ENCODE measurements at places on chromosomes 7 and 10.

DNA sequence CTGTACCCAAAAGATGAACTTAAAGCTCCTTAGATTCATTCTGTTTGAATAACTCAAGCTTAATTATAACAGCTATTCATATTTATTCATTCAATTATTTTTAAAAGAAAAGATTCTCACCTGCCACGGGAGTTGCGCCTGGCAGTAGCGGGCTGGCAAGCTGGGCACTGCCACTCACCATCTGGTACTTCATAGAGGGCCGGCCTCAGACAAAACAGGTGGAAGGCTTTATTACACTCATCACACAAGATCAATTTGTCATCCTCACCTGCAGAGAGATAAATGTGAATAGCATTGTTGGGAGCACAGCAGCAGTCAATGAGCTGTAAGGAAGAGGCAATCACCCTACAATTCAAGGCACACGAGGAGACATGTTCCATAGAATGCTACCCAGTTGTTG is 15.8 kb downstream of the FZD9 start:
- no peak for DNase-seq

DNA sequence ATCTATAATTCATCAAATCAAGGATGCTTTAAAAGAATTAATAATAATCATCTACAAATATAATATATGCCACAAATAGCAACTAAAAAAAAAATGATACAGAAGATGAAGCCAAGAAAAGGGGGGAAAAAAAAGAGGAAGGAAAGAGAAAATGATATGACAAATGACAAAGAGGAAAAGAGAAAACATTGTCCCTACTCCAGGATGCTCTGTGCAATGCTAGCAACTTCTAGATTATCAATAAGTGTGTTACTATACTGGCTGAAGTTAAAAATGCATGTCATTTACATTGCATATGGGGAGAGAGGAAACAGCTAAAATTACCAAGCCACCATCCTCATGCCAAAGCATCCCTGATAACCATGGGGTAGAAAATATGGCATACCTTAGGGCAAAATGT is 104.2 kb downstream of the SFMBT2 start:
- no peak for DNase-seq

GRCh38 chr7:27636326-27637006 is 26.2 kb downstream of the HIBADH start:
- no peak for DNase-seq

DNA sequence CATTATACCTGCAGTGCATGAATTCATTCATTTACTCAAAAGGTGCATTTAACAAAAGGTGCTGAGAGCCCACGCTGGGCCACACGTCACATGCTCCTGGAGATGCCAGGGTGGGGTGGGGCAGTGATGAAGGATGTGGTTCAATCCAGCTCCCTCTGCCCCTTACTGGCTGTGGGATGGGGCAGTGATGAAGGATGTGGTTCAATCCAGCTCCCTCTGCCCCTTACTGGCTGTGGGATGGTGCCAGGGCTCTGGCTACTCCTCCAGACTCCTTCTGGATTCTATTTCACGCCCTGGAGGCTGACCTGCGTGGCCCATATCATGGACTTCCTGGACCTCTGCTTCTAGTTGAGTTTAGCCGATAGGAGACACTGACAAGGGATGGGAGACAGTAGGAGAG is 44.0 kb upstream of the CTBP2 start:
- no peak for DNase-seq

- DNase-seq, result no peak
These were observed 274.6 kb downstream of the KCND2 start for GRCh38 chr7:120547605-120548004.

- DNase-seq, result no peak
These were observed 81.0 kb upstream of the LRRC4 start for GRCh38 chr7:128112018-128112780.

DNA sequence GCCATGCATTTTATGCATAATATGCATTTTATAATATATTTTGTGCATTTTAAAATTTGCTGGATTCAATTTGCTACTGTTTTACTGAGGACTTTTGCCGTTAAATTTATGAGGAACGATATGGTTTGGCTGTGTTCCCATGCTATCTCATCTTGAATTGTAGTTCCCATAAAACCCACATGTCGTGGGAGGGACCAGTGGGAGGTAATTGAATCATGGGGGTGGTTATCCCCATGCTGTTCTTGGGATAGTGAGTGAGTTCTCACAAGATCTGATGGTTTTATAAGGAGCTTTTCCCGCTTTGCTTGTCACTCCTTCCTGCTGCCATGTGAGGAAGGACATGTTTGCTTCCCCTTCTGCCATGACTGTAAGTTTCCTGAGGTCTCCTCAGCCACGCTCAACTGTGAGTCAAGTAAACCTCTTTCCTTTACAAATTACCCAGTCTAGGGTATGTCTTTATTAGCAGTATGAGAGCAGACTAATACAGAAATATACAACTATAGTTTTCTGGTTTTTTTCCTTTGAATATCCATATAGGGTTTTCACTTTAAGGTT is 201.4 kb upstream of the SH2B2 start:
- DNase-seq, result no peak

GRCh38 chr7:23530405-23530804 is 1.4 kb downstream of the TRA2A start:
- no peak for DNase-seq

DNA sequence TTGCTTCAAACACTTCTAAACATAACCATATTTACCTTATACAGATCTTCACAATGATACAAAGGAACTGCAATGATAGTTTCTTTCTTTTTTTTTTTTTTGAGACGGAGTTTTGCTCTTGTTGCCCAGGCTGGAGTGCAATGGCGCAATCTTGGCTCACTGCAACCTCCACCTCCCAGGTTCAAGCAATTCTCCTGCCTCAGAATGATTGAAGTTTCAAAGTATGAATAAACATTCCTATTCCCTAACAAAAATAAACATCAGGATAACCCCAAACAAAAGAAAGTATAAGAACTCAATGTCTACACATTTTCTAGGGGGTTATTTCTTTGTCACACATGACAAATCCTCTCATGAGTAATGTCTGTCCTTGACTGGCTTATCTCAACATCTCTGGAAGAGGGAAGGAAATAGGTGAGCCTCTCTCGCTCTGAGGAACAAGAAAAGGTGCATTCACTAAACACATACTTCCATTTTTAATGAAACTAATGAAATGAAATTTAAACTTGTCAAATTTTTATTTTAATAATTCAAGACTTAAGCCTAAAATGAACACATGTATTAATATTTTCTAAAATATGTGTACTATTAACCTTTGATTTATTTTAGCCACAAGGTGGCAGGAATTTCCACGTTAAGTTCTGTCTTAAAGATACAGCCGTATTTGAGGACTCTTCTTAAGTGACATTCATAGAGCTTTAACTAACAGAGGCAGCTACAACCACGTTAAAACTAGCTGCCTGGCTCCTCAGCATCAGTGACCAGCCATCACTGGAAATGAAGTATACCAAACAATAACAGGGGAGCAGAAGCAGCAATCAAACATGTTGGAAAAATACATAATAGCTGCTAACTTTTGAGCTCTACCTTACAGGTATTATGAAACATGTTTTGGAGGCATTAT is 58.3 kb downstream of the MALSU1 start:
- no peak for DNase-seq

GRCh38 chr7:151454305-151454704 is 14.4 kb upstream of the CRYGN start:
- DNase-seq, result no peak

GRCh38 chr7:14606101-14606500 is 296.4 kb downstream of the DGKB start:
- DNase-seq, result no peak

All from stimulated activated CD8-positive, alpha-beta memory T cell treated with anti-CD3 and anti-CD28 coated beads, Interleukin-12 subunit alpha, Interleukin-12 subunit beta, amount 100 ng/mL, for 4 hours (primary cell).